ENCODE measurements at places on chromosomes 7 and 10.

DNA sequence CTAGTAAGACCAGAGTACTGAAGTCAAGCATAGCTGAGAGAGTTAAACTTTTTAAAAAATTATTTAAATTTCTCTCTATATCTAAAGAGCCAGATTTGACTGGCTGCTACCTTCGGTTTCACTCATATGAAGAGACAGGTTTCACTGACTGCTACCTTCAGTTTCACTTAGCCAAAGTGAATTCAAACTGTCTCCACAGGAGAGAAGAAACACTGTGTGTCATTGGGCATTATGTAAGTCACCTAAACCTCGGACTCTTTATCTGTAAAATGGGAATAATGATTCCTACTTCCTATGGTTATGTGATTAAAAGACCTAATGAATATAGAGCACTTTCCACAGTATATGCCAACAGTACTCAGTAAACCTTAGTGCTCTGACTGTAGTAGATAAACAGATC is 41.6 kb upstream of the MET start:
- DNase-seq = no peak

- DNase-seq = no peak
Observed at GRCh38 chr10:6023661-6024333, 38.4 kb downstream of the IL2RA start.

- DNase-seq = no peak
Observed at GRCh38 chr10:14353291-14353913, 22.7 kb upstream of the FRMD4A start.

- no peak for DNase-seq
Observed at GRCh38 chr7:155507576-155507975, 38.8 kb downstream of the CNPY1 start.

GRCh38 chr10:22339761-22340328 is 5.5 kb upstream of the SPAG6 start:
- DNase-seq = no peak

GRCh38 chr10:132460691-132461090 is 63.7 kb downstream of the PWWP2B start:
- no peak for DNase-seq

DNA sequence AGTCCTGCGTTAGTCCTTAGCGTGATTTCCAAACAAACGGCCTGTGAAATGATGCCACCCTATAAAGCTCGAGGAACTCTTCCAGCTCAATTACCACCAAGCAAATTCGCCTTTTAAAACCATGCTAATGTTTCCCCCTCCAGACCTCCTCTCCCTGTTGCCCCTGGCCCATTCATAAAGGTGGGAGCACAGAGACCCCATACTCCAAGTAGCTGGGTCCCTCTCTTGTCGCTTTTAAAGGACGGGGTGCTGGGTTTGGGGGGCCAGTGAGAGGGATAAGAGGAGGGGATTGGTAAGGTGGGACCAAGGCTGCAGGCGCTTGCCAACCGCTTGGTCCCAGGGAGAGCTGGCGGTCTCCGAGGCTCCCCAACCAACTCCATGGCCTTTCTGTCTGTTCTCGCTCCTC is 1.2 kb downstream of the HMX2 start:
- no peak for DNase-seq

- DNase-seq = no peak
Observed at GRCh38 chr10:68154211-68154497, 44.9 kb downstream of the MYPN start.

GRCh38 chr10:25828475-25828874 is 105.6 kb upstream of the MYO3A start:
- DNase-seq = no peak

DNA sequence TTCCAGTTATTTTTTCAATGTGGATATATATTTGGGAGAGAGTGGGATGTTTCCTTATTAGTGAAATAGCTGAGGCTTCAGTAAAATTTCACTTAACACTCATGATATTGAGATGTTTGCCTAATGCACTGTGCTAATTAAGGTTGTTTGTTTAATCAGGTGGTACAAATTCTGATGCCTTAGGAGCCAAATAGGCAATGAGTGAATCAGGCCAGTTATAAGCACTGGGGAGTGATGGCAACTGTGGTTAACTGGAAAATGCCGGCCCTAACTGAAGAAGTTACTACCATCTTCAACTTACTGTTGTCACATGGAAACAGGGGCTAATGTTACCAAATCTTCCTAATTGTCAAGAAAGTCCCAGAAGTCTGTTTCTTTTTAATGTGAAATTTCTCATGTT is 32.0 kb downstream of the VCL start:
- no peak for DNase-seq

DNA sequence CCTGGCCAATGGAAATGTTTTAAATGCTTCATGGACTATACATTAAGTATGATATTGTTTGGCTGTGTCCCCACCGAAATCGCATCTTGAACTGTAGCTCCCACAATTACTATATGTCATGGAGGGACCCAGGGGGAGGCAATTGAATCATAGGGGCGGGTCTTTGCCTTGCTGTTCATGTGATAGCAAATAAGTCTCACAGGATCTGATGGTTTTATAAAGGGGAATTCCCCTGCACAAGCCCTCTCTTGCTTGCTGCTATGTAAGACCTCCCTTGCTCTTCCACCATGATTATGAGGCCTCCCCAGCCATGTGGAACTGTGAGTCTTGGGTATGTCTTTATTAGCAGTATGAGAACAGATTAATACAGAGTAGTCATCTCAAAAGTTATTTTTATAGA is 32.4 kb upstream of the GRB10 start:
- DNase-seq = no peak

GRCh38 chr7:153043440-153043839 is 283.9 kb downstream of the ACTR3B start:
- DNase-seq = no peak

- no peak for DNase-seq
Observed at GRCh38 chr10:104472957-104473745, 119.5 kb downstream of the CFAP58 start.

DNA sequence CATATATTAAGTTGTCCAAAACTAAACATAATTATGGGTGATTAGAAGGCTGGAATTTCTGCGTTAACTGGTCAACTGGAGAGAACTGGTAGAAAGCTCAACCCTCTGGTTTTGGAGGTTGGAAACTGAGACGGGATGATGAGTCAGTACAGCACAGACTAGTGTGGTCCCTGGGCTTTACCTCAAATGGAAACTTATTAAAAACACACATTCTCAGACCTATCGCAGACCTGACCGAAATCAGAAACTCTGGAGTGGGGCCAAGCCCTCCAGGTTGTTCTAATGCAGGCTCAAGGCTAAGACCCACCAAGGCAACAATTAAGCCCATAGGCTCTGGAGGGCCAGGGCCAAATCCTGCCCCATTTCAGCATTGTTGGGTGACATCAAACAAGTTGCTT is 136.9 kb downstream of the KCNMA1 start:
- no peak for DNase-seq

DNA sequence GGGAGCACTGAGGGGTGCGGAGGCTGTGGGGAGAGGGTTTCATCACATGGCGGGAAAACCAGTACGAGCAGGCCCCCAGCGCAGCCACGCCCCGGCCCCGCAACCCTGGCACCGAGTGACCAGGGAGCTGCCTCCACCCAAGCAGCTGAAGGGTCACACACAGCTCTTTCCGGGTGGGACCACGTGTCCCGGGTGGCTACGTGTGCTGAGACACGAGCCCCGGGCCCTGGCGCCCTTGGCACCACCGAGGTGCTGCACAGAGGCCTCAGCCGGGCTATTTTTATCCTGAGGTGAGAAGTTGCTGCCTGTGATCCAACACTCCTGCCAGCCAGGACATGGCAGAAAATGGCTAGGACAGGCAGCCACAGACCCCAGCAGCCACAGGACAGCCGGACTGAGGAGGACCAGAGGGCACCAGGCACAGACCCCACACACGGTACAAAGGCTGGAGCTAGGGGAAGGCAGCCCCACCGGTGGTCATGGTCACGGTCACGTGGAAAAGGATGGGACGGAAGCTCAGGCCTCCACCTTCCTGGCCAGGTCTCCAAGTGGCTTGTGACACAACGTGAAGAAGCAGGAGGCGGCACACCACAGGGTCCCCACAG is 223.7 kb downstream of the MAD1L1 start:
- DNase-seq = no peak

GRCh38 chr10:8088504-8088903 is 34.0 kb downstream of the GATA3 start:
- DNase-seq = no peak

GRCh38 chr7:22640269-22640668 is 86.7 kb upstream of the IL6 start:
- DNase-seq = no peak

DNA sequence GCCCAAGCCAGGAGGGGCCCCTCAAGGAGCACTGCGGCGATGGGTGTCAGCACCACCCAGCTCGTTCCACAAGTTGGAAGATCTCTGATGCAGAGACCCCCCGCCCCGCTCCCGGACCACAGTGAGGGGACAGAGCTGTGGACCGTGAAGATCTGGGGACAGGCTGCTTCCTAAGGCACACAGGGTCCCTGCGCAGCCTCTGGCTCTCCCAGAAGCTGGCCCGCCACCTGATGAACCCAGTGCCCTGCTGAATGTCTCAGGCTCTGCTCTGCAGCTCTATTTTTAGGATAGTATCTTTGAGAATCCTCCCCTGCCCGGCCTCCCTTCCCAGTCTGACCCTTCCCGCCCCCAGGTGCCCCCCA is 29.7 kb downstream of the GBX1 start:
- no peak for DNase-seq

- DNase-seq = no peak
Observed at GRCh38 chr7:29332042-29332811, 137.7 kb downstream of the CHN2 start.

DNA sequence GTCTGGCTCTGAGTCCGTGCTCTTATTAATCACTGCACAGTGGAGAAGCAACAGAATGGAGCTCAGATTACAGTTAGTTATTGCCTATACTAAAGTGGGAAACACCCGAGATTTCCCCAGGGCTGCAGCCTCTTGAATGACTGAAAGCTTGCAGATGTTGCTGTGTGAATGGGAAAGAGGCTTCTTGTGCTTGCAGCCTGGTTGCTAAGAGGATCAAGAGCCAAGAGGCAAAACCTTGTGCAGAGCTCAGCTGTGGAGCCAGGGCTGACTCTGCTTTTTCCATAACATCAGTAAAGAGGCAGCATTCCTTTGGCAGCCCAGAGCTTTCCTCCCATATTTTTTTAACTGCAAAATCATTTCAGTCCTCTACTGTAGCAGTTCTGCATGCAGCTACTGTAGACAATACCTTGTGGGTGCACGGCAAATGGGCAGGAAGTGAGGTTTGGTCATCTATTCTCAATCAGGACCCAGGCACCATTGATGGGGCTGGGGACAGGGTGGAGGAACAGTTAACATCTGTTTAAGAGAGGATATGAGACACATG is 86.5 kb downstream of the RALA start:
- DNase-seq = no peak

DNA sequence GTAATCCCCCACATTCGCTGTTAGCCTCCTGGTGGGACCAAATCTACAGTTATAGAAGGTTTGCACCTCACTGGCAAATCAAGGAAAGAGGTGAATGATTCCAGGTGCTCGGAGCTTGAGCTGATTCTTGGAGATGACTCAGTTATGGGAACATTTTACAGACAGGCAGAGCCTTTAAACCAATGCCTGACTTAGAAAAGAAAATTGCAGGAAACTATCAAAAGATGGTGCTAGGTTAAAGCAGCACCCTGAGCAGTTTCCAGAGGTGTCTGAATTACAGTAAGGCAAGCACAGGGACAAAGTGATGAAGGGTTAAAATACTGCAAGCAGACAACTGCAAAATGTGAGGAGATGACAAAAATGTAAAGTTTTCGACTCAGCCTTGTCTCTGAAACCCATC is 2.9 kb downstream of the LRRTM3 start:
- no peak for DNase-seq

- no peak for DNase-seq
Observed at GRCh38 chr10:69851306-69851705, 49.6 kb downstream of the COL13A1 start.

DNA sequence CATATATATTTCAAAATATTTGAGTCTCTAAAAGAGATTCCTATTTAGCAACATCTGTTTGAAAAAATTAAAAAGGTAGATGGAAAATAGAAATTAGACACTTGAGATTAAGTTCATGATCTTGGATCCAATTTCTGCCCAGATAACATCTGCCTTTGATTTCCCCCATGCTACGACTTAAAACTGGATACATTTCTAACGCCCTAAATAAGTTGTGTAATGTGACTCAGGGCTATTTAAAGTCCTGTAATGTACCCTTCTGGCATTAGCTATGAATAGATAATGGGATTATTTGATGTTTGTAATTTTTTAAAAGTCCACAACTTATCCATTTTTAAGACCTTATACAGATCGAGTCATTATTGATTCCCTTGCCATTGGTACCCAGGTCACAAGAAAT is 23.4 kb downstream of the CFAP43 start:
- no peak for DNase-seq

DNA sequence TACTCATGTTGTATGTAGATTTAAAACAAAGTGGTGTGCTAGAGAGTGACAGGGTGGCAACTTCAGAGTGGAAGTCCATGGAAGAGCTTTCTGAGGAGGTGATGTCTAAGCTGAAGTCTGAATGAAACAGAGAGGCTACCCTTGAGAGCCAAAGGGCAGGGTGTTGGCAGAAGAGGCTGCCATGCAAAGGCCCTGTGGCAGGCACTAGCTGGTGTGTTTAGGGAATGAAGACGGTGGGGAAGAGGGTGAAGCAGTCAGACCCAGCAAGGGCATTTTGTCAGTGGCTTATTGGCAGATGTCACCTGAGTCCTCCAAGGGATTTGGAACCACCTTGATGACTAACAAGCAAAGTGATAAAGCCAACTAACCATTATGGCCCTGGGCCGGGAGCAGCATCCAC is 3.7 kb upstream of the CAMK2B start:
- DNase-seq = no peak

DNA sequence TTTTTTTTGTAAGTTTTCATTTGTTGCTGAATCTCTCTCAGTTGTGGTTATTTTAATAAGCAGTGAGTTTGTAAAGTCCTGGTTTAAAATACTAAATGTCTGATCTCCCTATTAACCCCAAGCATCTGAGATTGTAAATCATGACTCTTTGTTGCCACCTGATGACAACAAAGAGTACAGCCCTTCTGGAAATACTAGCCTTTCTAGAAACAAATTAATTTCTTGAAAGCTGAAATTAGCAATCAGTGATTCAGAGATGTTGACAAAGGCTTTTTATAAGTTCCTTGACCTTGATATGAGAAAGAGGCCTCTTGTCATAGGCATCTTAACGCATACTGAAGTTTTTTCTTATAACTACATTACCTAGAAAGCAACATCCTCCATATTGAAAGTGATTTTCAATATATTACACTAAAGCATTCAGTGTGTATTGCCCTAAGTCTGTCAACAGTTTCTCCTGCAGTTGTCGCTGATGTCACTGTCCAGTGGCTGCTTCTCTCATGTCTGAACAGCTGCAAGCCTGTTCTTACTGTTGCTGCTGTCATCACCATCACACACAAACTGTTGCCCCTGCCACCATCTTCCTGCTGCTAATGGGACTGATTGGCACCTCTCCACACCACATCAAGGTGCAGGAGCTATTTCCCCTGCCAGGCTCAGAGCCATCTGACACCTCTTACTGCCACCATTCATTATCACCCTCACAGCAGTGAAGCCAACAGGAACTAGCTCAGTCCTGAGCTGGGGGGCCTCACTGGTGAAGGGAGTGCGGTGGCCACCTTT is 95.1 kb upstream of the LRGUK start:
- no peak for DNase-seq

- no peak for DNase-seq
Observed at GRCh38 chr7:33237036-33237435, 107.7 kb downstream of the BBS9 start.
